Right renal cortex interstitium (tissue), 3 donors: ENCODE measurements at places on chromosomes 2 and 18.

DNA sequence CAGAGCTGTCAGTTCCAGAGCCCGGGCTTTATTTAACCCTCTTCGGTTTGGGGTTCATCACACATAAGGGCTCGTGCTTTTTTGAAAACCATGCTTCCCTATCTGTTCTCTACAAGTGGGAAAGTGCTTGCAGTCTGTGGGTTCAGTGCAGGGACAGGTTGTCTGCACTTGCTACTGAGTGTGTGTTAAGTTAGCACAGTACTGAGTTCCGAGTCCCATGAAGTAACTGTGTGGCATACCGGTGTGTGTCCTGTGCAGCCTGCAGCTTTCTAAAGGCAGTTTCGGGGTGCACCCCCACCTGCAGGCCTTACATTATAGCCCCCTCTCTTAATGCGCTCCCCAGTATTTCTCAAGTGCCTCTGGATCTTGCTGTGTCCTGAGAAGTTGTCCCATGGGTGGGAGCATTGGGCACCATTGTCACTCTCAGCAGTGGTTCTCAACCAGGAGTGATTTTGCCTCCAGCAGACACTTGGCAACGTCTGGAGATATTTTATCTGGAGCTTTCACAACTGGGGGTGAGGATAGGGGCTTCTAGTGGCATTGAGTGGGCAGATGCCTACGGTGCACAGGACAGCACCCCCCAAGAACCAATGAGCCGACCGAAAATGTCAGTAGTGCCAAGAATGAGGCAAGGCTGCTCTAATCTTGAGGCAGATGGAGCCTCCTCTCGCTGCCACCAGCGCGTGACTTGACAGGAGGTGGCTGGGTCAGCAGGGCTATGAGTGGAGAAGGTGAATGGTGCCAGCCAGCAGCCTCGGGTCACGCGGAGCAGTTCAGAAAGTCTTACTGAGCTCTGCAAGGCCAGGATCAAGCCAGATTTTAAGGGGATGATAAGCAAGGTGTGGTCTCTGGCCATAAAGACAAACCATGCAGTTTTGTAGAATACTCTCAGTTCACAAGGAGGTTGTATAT lies 152.2 kb downstream of the SMAD7 start:
- DNase-seq: no peak

GRCh38 chr18:36821681-36822080 lies 7.1 kb downstream of the TPGS2 start:
- no peak for DNase-seq

GRCh38 chr2:212264187-212264586 lies 274.4 kb downstream of the ERBB4 start:
- DNase-seq: no peak

GRCh38 chr18:28041366-28041765 lies 135.6 kb downstream of the CDH2 start:
- no peak for DNase-seq

DNA sequence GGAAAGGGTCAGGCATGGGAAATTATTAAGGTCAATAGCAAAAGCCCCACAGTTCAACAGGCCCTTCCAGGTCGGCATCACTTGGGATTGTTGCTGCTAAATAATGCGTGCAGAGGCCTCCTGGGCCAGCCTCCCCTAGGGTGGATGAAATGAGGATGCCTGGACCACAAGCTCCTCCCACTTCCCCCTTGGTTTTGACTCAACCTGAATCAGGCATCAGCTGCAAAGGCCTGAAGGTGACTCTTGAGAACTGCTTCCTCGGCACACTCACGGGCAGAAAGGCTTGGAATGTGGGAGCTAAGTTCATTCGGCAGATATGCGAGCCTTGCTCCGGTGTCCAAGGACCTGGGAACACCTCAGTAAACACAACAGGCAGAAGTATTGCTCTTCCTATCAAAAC lies 69.3 kb downstream of the MBP start:
- no peak for DNase-seq

GRCh38 chr2:7676714-7677113 lies 759.5 kb downstream of the RNF144A start:
- DNase-seq: no peak
